ENCODE measurements at places on chromosomes 5 and 9.

GRCh38 chr9:77063645-77064285 is 44.3 kb downstream of the FOXB2 start:
- no peak for DNase-seq

GRCh38 chr9:134130503-134131375 is 5.1 kb upstream of the WDR5 start:
- no peak for DNase-seq

DNA sequence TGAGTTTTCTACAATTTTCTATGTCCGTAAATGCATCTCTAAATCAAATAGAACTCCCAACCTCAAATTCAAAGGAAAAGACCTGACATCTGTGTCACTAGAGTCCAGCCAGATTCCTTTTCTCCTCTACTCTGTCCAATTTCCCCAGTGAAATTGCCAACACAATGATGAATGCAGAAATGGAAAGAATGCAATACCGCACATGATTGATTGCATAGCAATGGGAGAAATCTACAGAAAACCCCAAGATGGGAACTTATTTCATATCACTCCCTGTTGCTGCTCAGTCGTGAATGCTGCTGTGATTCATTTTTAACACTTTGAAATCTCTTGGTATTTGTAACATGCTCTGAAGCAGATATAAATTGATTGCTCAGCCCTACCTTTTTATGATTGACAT is 355.1 kb upstream of the TUSC1 start:
- no peak for DNase-seq

DNA sequence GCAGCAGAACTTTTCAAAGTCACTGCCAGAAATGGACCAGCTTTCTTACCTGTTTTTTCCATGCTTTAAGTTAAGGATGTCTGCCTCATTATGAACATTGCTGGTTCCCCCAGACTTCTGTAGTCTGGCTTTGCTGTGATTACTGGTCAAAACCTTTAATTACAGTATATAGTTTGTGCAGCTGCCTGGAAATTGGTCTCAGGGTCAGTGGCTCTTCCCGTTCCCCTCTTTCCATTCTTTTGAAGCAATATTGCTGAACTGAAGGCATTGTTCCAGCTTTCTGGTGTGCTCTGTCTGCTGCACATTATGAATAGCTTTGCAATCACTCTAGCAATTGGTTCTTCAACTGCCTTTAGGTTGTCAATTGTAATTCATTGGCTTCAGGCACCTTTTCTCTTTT is 206.5 kb downstream of the ARL15 start:
- no peak for DNase-seq

GRCh38 chr9:101140764-101141163 is 112.2 kb downstream of the PLPPR1 start:
- no peak for DNase-seq

GRCh38 chr5:75824323-75824722 is 107.1 kb upstream of the POC5 start:
- DNase-seq, result no peak

GRCh38 chr5:143262393-143263174 is 140.9 kb downstream of the NR3C1 start:
- DNase-seq, result no peak

DNA sequence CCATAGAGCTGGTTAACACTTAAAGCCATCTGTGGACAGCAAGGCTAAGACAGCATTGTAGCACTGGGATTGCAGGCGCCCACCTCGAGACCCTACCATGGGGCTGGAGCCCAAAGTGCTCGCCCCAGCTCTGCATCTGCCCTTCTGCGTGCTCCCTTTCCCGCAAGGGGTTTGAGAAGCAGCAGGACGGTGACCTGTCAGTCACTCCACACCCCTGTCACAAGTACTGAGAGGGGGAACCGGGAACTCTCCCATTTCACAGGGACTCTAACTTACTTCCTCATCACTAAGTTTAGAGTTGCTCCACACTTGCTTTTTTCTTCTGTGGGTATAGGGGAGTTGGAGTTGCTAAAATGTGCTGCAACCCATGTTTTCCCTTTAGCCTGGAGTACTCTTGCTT is 273.2 kb downstream of the SMARCA2 start:
- DNase-seq, result no peak

DNA sequence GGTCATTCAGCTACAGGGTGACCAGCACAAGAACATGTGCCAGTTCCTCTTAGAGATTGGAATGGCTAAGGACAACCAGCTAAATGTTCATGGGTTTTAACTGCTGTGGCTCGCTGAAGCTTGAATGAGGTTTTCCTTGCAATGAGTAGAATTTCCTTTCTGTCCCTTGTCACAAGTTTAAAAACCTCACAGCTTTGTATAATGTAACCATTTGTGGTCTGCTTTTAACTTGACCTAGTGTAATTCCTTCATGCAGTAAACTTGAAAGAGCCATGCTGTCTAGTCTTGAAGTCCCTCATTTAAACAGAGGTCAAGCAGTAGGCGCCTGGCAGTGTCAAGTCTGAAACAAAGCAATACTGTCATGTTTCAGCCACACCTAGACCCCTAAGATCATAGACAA is 181.3 kb upstream of the DMRT1 start:
- no peak for DNase-seq

DNA sequence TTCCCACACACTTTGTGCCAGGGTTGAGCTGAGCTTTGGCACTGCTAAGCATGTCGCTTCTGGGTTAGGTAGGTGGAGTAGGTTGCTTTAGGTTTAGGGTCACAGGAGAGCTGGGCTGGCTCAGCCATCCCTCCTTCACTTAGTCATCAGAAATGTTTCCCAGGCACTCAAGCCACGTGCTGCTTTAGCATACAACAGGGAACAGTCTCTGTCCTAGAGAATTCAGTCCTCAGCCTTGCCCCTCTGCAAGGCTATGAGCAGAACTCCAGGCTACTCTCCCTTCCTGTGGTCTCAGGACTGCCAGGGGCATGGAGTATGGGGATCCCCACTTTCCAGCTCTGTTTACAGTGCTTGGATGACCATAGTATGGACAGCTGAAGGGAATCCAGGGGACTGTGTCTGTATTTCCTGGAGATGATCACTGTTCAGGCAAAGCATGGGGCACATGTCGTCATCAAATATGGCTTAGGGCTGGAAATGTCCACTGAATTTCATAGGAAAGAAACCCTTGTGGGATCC is 7.5 kb upstream of the ANKRD33B start:
- DNase-seq, result no peak

GRCh38 chr9:79129865-79130480 is 441.8 kb upstream of the TLE4 start:
- peak; percentile 2 for DNase-seq

GRCh38 chr5:124057724-124058231 is 545.8 kb downstream of the CSNK1G3 start:
- DNase-seq, result no peak

- DNase-seq, result no peak
These were observed 412.0 kb upstream of the KIF2A start for GRCh38 chr5:61894046-61894445.

- no peak for DNase-seq
These were observed 113.8 kb downstream of the WDR70 start for GRCh38 chr5:37492778-37493555.

- DNase-seq, result no peak
These were observed 56.8 kb upstream of the TBCA start for GRCh38 chr5:77832938-77833337.

GRCh38 chr5:32206509-32207354 is 32.6 kb upstream of the GOLPH3 start:
- no peak for DNase-seq

GRCh38 chr9:36187414-36187813 is 3.3 kb upstream of the CLTA start:
- DNase-seq, result no peak

DNA sequence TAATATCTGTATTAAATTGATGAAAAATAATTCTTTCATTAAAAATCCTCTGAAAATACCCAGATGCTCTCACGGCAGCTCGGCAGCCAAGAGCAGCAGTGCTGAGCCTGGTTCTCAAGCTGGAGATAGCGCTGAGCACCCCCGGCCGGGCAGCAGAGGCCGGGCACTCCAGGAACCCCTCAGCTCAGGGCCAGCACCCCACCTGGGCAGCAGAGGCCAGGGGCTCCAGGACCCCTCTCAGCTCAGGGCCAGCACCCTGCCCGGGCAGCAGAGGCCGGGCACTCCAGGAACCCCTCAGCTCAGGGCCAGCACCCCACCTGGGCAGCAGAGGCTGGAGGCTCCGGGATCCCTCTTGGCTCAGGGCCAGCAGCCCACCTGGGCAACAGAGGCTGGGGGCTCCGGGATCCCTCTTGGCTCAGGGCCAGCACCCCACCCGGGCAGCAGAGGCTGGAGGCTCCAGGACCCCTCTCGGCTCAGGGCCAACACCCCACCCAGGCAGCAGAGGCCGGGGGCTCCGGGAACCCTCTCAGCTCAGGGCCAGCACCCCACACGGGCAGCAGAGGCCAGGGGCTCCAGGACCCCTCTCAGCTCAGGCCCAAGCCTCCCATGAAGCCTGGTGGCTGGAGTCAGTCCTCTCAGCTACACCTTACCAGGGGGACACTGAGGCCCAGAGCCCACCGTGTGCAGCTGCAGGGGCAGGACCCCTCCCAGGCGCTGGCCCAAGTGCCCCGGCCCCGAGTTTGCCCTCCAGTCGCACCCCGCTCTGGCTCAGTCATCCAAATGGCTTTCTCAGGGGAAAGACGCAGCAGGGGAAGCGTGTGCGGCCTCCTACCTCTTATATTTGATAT is 21.7 kb downstream of the CLPTM1L start:
- DNase-seq, result no peak

DNA sequence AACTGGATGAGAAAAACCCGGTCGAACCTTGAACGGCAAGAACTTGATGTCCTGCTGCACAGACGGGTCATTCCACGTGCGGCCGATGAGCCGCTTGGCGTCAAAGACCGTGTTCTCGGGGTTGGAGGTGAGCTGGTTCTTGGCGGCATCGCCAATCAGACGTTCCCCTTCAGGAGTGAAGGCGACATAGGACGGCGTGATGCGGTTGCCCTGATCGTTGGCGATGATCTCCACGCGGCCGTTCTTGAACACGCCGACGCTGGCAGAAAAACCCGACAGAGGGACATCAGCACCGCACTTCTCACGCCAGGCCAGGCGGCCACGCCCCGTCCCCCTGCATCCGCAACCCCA is 519 bp downstream of the HSPA5 start:
- DNase-seq, result no peak

- DNase-seq, result no peak
These were observed 28.4 kb upstream of the GPR150 start for GRCh38 chr5:95591490-95591901.

GRCh38 chr5:128384068-128384467 is 154.0 kb downstream of the FBN2 start:
- no peak for DNase-seq

DNA sequence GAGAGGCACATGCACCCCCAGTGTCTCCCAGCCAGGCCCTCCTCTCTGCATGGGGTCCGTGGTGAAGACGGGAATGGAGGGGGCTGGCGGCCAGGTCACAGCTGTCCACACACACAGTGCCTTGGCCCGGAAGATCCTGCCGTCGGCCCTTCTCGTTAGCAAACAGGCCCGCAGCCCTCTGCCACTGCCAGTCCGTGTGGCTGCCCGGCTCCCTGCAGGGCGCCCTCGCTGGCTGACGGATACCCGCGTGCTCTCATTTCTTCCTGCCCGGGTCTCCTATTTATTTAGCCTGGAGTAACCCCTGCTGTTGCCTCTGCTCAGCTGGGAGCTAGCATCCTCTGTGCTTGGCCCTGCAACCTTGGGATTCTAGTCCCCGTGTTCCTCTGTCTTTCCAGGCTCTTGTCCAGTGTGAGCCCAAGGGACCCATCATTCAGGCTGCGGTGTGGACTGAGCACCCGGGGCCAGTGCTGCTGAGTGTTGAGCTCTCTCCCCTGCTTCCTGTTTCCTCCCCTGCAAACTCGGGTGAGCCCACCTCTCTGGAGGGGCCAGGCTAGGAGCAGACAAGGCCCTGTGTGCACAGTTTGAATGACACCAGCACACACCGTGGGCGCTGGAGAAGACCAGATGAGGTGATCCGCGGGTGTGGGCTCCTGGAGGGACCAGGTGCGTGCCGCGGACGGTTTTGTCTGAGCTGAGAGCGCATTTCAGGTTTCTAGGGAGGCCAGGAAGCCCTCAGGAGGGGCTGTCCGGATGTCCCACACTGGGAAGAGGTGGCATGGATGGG is 14.6 kb upstream of the RNU6ATAC start:
- no peak for DNase-seq

GRCh38 chr9:91412941-91413340 is 10.7 kb downstream of the NFIL3 start:
- no peak for DNase-seq

DNA sequence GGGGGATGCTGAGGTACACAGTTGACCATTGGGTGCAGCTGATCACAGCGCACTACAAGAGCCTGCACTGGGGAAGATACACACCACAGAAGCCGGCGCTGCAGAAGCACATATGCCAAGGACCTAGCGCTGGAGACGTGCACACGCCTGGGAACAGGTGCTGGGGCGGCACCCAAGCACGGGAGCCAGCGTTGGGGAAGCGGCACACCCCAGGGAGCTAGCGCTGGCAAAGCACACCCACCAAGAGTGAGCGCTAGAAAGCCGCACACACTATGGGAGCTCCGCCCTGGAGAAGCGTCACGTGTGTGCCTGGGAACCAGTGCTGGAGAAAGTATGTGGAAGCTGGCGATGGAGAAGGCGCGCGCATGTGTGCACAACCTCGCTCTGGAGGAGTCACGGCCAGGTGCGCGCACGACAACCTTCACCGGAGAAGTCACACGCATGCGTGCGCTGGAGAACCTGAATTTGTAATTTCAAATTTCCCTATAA is 4.5 kb downstream of the FANCC start:
- DNase-seq, result no peak
